ENCODE measurements at places on chromosomes 5 and 9.
A peak's percentile ranks its signal among the peaks of the same experiment; 100 is the strongest.

DNA sequence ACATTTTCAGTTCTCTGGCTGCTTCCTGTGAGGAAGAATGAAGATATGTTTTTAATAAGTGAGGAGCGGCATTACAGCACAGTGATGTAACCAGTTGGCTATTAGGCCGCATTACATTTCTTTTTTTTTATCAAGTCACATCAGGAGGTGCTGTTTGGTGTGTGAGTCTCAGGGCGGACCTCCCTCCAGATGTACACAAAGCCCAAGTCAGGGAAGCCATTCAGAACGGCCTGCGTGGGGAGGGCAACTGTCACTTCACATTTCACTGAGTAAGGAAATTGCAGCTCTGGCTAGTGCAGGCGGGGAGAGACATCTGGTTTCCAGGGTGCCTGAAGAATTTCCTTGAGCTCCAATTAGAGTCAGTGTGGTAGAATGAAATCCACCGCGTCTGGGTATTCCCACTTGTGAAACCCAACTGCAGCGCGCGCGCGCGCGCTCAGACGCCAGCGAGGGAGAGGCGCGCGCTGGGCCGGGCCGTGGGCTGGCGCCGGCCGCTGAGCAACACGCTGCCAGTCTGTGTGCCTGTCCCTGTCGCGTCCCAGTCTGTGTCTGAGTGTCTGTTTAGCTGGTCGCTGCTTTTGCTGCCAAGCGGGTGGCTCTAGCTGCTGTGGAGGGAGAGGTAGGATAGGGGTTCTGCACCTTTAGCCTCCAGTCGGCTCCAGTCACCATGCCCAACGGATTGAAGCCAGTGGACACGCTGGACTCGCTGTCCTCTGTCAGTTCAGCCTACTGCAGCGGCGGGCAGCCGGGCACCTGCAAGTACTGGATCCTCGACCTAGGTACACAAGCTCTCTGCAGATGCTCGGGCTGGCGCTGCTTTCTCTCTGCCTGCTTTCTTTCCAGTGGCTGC, 140.8 kb upstream of the OTULINL start:
- peak; percentile 77 for DNase-seq

DNA sequence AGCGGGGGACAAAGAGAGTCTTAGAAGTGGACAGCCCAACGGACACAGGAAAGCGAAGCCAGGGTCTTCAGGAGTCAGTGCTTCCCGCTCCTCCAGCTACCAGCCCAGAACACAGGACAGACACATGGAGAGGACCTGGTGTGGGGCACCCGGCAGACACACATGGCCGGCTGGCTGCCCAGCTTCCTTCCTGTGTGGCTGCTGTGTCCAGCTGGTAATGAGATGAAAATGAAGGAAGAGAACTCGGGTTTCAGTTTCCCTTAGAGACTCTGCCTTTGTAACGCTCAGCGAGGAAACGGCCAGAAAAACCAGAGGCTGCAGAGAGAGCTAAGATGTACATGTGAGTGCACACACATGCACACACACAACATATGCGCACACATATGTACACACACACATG, 87.5 kb downstream of the SECISBP2 start:
- DNase-seq = peak; percentile 34

- DNase-seq = no peak
These were observed 34.1 kb upstream of the UNC5A start for GRCh38 chr5:176776141-176776865.

GRCh38 chr9:27162045-27162444, 53.0 kb downstream of the TEK start:
- no peak for DNase-seq
